ENCODE measurements at places on chromosomes 3 and 15.

DNA sequence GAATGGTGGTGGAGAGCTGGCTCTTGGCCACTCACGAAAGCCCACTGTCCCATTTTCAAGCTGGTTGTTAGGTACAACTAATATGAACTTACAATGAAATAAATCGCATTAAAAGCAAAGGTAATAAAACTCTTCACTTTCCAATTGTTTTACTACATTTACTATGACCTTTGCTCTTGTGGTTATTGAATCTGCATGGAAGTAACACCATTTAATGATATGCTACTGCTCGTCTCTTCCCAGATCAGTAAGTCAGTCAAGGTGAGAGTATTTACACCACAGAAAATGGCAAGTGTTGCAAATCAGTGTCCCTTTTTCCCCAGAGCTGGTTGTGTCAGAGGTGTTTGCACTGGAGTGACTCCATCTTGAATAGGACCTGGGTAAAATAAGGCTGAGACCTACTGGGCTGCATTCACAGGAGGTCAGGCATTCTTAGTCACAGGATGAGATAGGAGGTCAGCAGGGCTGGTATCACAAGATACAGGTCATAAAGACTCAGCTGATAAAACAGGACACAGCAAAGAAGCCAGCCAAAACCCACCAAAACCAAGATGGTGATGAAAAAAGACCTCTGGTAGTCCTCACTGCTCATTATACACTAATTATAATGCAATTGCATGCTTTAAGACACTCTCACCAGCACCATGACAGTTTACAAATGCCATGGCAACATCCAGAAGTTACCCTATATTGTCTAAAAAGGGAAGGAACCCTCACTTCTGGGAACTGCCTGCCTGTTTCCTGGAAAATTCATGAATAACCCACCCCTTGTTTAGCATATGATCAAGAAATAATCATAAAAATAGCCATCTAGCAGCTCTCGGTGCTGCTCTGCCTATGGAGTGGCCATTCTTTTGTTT lies 57.6 kb downstream of the FRMD4B start:
- DNase-seq, result no peak

DNA sequence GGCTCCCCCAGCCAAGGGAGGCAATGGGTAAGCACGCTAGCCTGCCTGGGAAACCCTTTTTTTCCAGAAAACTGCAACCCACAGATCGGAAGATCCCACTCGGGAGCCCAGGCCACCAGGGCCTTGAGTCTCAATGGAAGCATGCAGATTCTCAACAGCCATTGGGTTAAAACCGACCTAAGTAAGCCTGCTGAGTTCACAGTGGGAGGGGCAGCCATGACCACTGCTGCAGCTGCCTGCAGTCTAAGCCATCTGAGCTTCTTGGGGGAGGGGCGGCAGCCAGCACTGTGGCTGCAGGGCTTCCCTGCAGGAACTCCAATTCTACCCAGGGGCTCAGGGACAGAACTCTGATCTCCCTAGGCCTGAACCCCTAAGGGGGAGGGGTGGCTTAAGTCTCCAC lies 82.0 kb downstream of the DPPA2 start:
- no peak for DNase-seq

DNA sequence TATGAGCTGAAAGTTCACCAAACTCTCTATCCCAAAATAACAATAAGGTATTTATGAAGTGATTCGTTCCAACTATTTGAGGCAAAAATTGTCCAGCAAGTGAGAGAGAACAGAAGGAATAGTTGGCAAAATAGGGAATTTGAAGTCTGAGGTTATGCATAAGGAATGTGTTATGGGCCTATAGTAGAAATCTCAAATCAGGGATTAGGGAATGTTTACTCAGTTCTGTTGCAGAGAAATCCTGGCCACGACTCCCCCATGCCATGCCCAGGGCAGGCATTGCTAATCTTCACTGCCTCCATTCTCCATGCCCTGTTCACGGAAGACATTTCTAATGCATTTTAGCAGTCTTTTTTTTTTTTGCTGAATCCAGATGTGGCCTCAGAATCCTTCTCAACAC lies 58.6 kb downstream of the FLNB start:
- no peak for DNase-seq

- DNase-seq, result no peak
Observed at GRCh38 chr3:17554078-17554477, 188.4 kb downstream of the TBC1D5 start.

DNA sequence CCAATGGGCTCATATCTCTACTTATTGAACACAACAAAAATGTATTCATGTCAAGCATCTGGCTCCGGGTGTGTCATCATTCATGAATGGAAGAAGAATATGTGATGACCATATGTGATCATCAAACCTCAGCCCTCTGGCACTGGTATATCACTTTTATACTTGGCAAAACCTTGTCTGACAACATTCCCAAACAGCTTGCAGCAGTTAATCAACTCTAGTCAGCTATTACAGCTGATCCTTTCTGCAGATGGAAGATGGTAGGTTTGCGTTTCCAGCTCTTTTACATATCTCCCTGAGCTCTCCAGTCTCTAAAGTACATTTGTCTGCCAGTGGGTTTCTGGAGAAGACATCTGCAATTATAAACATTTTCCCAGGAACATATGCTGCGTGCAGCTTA lies 6.6 kb downstream of the PLSCR5 start:
- no peak for DNase-seq

Measured in BE2C (cell line).